ENCODE measurements at places on chromosomes 4 and X.
A peak's percentile ranks its signal among the peaks of the same experiment; 100 is the strongest.

DNA sequence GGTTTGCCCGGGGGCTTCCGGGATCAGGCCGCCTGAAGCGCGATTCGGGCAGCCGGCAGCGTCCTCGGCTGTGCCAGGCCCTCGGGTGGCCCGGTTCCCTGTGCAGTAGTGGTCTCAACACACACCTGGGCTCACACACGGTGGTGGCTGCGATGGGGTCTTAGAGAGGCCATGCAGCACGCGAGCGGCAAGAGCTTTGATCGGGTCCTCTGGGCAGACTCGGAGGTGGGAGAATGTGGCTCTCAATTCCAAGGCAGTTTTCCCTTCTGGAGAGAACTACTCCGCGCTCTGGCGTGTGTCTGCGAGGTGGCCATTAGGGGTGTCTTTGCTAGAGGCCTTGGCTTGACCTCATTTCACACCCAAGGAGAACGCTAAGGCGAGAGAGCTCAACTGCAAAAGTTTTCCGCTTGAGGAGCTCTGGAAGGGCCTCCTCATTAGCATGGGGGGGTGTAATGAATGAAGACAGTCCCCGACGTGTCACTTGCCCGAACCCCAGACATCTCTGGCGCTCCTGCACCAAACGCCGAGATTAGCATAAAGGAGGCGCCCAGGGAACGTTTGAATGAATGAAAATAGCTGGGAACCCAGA is 771 bp upstream of the RBPJ start:
- DNase-seq: no peak

DNA sequence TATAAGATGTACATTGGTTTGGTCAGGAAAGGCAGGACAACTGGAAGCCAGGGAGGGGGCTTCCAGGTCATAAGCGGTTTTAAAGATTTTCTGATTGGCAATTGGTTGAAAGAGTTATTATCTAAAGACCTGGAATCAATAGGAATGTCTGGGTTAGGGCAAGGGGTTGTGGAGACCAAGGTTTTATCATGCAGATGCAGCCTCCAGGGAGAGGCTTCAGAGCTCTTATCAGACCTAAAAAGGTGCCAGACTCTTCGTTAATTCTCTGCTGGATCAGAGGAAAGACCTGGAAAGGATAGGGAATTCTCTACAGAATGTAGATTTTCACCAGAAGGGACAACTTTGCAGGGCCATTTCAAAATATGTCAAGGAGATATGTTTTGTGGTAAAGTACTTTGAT is 62.8 kb downstream of the BEX3 start:
- no peak for DNase-seq

DNA sequence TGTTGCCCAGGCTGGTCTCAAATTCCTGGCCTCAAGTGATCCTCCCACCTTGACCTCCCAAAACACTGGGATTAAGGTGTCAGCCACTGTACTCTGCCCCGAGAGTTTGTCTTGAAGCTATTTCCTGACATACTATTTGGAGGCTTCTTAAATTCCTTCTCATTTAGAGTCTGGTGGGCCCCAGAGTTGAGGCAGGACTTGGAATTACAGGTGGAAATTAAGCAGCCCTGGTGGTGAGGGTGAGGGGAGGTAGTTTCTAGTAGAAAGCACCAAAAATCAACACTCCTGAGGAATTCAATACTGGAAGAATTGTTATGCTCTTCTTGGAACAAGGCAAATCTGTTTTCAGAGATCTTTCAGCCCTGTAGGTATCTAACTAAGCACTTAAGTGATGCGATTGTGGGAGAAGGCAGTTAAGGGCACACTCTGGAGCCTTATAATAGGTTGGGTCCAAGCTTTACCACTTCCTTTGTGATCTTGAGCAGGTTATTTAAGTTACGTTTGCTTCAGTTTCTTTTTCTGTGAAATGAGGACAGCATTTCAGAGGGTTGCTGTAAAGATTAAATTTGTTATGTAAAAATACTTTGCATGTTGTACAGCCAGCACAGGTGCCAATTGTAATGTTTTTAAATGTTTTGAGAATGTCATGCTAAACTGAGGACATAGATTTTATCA is 200.7 kb downstream of the SOWAHB start:
- no peak for DNase-seq

GRCh38 chr4:31803526-31804195 is 1083.5 kb downstream of the PCDH7 start:
- DNase-seq: no peak

DNA sequence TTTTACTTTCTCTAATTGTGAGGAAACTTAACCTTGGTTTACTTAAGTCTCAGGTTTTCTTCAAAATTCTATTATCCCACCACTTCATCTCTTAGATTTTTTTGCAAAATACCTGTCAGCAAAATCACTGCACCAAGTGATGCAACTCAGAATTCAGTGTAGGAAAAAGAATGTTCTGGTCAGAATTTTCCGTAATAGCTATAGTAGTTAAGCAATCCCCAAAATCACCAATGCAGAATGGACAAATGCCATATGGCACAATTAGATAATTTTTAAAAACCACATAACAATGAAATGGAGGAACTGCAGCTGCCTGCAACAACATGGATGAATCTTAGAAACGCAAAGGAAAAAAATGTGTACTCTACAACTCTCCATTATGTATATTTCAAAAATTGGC is 373.1 kb downstream of the NAF1 start:
- no peak for DNase-seq

DNA sequence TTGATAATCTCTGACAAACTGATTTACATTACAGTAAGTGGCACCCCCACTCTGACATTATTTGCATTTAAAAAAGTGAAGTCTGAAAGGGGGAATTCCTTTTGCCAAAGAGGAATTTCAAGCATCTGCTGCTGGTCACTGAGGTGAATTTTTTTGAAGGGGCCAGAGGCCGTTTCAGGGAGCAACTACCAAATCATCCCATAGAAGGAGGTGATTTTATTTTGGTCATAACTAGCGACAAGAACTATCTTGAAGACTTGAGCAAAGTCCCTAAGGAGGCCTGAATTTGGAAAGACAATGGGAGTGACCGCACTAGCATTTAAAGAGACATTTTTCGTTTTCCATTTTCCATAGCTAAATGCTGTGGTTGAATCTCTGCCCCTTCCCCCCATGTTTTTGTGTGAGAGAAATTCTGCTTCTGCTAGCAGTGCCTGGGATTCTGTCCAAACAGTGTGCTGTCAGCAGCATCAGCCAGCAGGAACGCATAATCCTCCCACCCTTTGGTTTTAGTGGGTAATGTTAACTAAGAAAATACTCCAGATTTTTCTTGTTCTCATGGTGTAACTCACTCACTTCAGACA is 110.1 kb upstream of the MED14 start:
- no peak for DNase-seq

- DNase-seq: no peak
These were observed 264.0 kb downstream of the MID1IP1 start for GRCh38 chrX:39065051-39065871.

- no peak for DNase-seq
These were observed 925.1 kb downstream of the PCDH7 start for GRCh38 chr4:31645236-31645635.

GRCh38 chr4:14768449-14768848 is 233.8 kb upstream of the CPEB2 start:
- DNase-seq: no peak

GRCh38 chr4:81594490-81595159 is 122.9 kb upstream of the RASGEF1B start:
- DNase-seq: no peak

- no peak for DNase-seq
These were observed 238.2 kb upstream of the MAB21L2 start for GRCh38 chr4:150343796-150344195.

DNA sequence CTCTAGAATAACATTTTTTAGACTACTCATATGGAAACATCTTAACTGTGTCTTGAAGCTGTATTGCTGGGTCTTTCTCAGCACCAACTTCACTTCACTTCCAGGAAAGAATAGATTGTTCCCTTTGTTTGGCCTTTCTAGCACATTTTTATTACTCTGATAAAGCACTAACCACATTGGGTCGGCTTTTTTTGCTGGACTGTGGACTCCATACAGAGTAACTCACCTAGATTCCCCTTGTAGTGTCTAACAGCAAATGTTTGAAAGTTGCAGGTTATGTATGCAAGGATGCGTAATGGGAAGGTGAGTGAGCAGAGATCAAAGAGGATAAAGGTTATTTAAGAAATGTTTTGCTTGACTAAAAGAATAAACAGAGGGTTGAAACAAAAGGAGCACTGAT is 101.2 kb downstream of the MMRN1 start:
- no peak for DNase-seq

GRCh38 chr4:81136161-81136905 is 78.7 kb downstream of the PRKG2 start:
- DNase-seq: no peak

GRCh38 chr4:125368146-125368545 is 53.4 kb downstream of the FAT4 start:
- DNase-seq: no peak

DNA sequence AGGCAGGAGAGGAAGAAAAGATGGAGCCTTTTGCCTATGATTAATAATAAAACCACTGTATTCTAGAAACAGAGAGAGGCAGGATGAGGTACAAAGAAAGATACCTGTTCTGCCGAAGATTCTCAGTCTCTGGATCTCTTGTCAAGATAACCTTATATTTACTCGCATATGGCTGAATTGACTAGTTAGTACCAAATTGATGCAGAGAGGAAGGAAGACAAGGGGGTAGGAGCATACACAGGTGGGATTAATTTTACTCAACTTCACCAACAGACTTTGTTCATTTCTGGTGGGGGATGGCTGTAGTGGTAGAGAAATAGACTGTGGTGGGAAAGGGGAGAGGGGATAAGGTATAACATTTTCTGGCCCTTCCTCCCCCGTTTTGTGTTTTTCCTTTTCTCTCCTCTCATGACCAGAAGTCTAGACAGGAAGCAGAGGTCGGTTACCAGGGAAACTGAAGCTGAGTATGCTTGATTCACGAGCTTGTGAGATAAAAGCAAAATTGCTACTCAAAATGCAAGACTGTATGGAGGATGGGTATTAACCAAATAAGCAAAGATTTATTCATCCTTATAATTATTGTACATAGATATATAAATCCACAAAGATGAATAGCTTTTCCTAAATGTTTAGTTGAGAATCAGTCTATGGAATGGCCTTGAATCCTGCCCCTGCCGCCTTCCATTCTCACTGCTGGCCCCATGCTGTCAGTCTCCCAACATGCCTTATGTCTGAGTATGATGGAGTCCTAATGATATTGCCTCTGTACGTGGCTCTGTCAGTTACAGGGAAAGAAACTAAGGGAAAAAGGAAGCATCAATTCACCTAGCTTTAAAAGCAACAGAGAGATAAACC is 17.8 kb upstream of the PAGE2B start:
- DNase-seq: peak; percentile 8

- no peak for DNase-seq
These were observed 734.6 kb upstream of the TENM3 start for GRCh38 chr4:181508601-181509000.

DNA sequence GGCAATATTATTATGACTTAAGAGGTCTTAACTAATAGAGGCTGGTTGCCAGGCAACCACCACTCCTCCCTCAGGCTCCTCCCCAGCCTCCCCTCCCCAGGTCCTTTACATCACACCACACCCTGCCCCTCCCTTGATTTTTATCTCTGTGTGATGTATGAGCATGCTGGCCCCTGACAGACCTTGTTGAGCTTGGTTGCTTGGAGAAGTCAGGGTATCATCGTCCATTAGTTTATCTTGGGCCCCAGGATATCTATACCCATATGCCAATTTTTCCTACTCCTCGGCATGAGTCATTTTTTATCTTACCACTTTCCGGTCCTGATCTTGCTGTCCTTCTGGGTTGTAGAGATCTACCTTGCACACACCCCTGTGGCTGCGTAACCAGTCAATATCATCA is 2.5 kb downstream of the AKAP4 start:
- no peak for DNase-seq

GRCh38 chr4:102420563-102421398 is 75.5 kb upstream of the SLC39A8 start:
- DNase-seq: no peak

- DNase-seq: no peak
These were observed 155.6 kb downstream of the HNRNPD start for GRCh38 chr4:82217986-82218715.

- DNase-seq: no peak
These were observed 174.9 kb downstream of the QDPR start for GRCh38 chr4:17336986-17337385.

GRCh38 chr4:87007528-87008446 is 73.0 kb downstream of the AFF1 start:
- peak; percentile 18 for DNase-seq

DNA sequence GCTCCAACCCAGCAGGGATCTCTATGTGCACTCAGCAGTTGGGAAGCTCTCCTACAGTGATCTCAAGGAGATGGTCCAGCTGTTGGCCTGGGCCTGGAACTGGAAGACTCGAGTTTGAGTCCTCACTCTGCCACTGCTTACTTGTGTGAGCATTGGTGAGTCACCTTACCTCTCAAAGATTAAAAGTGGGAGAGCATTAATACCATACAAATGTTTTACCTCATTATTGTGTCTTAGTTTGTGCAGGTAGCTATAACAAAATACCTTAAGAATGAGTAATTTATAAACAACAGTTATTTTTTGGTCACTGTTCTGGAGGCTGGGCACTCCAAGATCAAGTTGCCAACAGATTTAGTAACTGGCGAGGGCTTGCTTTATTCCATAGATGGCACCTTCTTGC is 21.4 kb upstream of the ZNF827 start:
- no peak for DNase-seq

GRCh38 chrX:20753076-20753475 is 486.4 kb upstream of the RPS6KA3 start:
- no peak for DNase-seq

DNA sequence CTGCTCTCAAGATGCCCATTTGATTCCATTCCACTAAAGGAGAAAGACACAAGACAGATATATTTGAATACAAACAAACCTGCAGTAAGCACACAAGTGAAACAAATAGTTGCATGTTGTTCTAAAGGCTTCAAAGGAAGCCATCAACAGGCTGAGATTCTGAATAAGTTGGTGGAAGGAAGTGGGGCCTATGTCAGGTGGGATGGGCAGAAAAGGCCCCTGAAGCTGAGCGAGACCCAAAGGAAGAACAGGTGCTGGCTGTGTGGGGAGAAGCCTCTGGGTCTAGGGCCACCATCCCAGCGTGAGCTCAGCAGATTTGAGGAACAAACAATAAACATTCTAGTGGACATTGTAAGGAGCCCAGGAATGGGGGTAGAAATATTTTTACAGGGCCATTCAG is 82.4 kb upstream of the PLAC8 start:
- DNase-seq: no peak

DNA sequence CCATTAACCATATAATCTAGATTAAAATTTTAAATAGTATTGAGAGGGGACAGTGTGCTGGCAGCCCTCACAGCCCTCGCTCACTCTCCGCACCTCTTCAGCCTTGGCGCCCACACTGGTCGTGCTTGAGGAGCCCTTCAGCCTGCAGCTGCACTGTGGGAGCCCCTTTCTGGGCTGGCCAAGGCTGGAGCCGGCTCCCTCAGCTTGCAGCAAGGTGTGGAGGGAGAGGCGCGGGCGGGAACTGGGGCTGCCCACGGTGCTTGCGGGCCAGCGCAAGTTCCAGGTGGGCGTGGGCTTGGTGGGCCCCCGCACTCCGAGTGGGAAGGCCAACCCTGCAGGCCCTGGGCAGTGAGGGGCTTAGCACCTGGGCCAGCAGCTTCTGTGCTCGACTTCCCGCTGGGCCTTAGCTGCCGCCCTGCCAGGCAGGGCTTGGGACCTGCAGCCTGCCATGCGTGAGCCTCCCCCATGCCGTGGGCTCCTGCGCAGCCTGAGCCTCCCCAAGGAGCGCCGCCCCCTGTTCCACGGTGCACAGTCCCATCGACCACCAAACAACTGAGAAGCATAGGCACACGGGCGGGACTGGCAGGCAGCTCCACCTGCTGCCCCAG is 32.8 kb upstream of the CFAP299 start:
- no peak for DNase-seq
